ENCODE measurements at places on chromosomes 1 and 21.

- DNase-seq: no peak
These were observed 86.8 kb downstream of the CASZ1 start for GRCh38 chr1:10709646-10710045.

DNA sequence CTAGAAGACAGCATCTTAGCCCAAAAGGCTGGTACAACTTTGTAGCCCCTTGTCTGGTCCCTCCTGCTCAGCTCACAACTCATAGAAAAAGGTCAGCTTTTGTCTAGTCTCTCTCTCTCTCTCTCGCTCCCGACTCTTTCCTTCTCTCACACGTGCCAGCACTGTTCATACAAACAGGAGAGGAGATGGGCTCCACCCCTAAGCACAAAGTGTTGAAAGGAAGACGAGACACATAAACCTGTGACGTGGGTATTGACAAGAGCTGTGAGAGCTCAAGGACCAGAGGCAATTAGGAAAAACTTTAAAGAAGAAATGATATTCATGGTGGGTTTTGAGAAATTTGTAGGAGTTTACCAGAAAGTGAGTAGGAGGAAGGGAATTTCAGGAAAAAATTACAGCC lies 23.6 kb upstream of the KCNC4 start:
- DNase-seq: no peak

DNA sequence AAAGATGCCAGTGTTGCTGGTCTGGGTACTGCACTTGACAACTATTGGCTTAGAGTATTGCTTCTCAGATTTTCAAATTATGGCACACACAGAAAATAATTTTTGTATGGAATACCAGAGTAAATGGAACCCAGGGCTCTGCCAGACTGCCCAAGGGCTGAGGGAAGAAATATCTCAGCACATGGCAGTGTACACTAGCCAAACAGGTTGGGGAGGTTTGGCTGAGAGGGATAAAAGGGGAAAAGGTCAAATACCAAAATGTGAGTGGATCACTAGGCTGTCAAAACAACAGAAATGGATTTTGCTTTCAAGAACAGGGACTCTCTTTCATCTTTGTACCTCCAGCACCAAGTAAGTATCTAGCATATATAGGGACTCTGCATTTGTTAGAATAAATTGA lies 3.0 kb upstream of the RGS8 start:
- DNase-seq: no peak

GRCh38 chr1:234535763-234536515 lies 57.0 kb upstream of the TARBP1 start:
- DNase-seq: no peak

- DNase-seq: peak; percentile 51
These were observed 61.2 kb upstream of the MCOLN3 start for GRCh38 chr1:85109475-85109874.

DNA sequence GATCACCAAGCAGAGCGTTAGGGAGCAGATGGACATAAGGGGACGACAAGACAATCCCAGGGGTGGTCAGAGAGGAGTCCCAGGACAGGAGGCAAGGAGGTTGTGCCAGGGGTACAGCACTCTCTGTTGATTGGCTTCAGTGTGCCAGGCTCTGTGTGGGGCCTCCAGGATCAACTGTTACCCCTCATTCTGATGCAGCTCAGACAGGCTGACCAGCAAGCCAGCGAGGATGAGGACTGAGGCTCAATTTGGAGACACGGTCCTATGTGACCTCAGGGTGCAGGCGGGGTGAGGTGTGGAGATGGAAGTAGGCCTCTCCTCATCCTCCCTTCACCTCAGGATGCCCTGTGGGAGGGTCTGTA lies 4.0 kb downstream of the HYI start:
- no peak for DNase-seq

GRCh38 chr1:83545066-83545862 lies 453.7 kb downstream of the TTLL7 start:
- DNase-seq: no peak

GRCh38 chr1:90295534-90295933 lies 300.6 kb downstream of the ZNF326 start:
- no peak for DNase-seq

- no peak for DNase-seq
These were observed 56.0 kb upstream of the ADARB1 start for GRCh38 chr21:45018131-45019075.

DNA sequence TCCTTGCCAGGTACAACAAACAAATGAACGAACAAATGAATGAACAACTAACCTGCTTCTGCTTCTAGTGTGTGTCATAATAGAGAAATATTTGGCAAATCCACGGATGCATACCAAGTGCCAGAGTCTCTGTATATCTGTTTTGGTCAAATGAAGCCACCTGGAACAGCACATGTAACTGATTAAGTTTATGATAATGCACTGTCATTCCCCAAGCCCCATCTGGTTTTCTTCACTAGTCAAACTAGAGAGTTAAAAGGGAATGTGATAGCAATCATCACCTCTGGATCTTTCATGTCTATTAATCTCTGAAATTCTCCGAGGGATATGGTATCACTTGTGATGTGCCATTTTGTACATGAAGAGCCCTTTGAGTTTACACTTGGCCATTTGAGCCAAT lies 21.0 kb upstream of the SCAF4 start:
- DNase-seq: no peak

- peak; percentile 78 for DNase-seq
These were observed 43.2 kb downstream of the ELK4 start for GRCh38 chr1:205588636-205589035.

DNA sequence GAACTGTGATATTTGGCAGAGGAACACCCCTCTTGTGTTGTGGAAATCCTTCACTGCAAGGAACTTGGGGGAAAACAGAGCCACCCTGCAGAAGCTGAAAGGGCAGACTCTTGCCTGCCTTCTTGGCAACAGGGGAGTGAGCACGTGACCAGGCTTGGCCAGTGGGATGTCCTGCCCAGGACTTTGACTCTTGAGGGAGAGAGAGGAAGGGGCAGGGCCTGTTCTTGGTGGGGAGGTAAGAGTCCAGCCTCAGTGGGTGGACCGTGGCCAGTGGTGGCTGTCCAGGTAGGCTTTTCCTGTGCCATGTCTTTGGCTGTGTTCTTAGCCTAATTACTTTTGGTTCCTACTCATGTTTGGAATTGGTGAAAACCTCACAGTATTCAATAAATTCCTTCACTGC lies 8.6 kb upstream of the AK2 start:
- DNase-seq: no peak

GRCh38 chr1:92323473-92324453 lies 24.9 kb downstream of the RPAP2 start:
- no peak for DNase-seq

DNA sequence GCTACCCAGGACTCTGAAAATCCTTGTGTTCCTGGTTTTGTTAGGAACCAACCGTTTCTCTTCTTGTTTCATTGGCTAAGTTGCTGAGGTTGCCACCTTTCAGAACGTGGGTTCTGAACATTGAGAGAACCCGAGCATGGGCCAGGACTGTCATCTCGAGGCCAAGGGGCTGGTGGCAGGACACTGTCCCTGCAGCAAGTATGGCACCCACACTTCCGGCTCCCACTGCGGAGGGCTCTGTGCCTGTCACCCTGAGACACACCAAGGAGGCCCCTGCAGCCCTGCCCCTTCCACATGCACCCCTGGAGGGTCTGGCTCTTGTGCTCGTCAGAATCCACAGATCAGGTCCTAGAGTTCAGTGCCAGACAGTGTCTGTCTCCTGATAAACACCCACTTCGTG lies 39.1 kb upstream of the LRRC3 start:
- DNase-seq: peak; percentile 4

GRCh38 chr21:43189936-43190335 lies 21.1 kb downstream of the CRYAA start:
- DNase-seq: peak; percentile 1

- DNase-seq: no peak
These were observed 69.7 kb downstream of the RUNX1 start for GRCh38 chr21:34979383-34979782.

GRCh38 chr1:36657826-36658225 lies 175.1 kb upstream of the CSF3R start:
- DNase-seq: no peak

- DNase-seq: no peak
These were observed 117.7 kb upstream of the SGIP1 start for GRCh38 chr1:66416295-66416694.

DNA sequence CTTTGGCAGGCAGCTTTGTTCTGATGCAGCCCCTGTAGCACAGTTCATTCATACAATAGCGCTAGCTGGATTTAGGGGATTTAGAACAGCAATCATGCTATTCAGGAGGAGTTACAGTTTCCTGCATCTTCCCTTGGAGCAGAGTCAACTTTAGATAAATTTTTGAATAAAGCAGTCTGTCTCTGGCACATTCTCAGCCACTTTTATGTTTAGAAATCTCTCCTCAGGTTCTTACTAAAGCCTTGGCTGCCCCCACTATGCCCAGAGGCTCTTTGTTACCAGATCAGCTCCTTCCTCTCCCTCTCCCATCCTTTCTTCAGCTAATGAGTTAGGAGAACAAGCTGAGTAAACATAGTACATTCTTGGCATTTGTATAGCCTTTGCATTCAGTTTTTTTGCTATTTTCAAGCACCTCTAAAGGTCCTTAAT lies 17.0 kb upstream of the PIGC start:
- no peak for DNase-seq

DNA sequence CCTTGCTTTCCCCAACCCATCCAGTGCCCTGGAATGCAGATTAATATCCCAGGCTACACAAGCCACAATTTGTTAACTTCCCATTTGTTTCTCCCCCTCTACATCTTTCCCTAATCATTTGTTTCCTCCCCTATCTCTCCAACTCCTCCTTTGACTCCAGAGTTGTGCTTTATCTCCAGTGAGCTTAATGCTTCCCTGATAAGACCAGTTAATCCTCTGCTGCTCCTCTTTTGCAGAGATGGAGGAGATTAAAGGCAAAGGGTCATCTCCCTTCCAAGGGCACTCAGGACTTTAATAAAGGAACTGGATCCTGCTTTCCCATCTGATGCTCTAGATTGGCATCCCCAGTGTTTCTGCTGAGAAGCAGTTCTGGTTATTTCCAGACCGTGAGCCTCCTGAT lies 7.1 kb downstream of the FAM78B start:
- peak; percentile 51 for DNase-seq

DNA sequence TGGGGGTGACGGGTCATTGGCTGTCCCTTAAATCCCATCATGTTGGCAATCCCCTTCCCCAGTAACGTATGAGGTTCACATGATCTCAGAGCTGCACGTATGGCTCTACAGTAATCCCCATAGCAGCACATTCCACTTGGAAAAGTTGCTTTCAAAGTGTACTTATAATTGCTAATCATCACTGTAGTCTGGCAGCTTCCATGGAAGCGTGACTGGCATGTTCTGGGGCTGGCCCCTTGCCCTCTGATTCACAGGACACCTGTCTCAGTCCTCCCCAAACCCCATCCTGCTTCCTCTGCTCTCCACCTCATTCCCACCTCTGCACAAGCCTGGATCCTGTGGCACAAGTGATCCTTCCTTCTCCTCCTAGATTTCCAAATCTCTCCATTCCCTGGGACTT lies 102.2 kb downstream of the TSEN15 start:
- DNase-seq: no peak

DNA sequence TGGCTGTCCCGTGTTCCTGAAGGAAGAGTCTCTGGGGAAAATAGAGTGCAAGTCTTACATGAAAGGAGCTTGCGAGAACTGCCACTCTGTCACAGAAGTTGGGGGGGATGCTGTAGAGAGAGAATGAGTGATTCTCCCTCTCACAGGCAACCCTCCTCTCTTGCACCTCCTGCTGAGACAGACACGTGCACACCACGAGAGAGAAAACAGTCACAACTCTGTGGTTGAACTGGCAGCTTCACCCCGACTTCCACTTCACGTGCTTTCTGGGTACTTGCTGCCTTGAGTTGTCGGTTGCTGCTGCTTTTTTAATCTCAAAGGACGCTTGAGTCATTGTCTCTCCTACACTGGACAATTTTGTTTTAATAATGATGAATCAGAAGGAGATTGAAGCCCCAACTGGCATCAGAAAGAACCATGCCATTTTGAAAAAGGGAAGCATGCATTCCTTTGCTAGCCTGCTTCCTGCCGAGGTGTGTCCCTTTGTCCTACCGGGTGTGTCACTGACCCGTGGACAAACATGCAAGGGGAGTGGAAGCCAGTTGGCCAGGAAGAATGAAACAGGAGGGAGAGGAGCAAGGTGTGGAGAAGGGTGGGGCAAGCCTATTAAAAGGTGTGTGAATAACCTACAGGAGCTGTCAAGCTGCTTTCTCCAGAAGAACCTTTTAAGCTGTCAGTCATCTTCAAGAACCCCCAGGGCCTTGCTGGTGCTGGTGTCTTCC lies 164.2 kb downstream of the CACNA1E start:
- no peak for DNase-seq

DNA sequence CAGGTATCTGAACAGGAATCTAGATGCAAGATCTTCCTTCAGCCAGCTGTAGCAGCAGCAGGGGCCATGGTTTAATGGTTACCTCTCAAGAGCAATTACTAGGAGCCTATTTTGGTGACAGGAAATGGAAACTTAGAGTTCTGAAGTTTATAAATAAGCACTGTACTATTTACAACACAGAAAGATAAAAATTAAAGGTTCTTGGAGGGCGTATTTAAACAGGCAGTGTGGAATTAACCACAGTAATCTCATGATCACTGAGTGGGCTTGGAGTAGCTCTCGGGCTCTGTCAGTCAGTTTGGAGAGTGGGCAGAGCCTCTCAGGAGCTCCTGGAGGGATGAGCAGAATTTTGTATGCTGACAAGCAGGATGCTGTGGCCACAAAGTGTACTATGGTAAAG lies 10.2 kb upstream of the FCRL5 start:
- no peak for DNase-seq

DNA sequence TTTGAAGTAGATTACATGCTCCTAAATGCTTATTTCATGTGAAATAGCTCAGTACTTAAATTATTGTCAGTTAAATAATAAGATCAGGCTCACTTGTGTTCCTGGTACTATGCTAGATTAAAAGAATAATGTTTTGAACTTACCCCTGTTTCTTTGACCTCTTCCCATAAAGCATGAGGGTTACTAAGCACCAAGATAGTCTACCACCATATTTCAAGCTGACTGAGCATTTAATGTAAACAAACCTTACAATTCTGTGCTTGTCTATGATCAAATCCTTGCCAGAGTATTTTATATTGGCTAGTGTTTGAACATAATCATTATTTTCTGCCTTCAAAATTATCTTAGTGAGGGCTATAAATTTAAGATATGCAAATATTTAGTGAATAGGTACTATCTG lies 98.1 kb downstream of the LHX9 start:
- no peak for DNase-seq

DNA sequence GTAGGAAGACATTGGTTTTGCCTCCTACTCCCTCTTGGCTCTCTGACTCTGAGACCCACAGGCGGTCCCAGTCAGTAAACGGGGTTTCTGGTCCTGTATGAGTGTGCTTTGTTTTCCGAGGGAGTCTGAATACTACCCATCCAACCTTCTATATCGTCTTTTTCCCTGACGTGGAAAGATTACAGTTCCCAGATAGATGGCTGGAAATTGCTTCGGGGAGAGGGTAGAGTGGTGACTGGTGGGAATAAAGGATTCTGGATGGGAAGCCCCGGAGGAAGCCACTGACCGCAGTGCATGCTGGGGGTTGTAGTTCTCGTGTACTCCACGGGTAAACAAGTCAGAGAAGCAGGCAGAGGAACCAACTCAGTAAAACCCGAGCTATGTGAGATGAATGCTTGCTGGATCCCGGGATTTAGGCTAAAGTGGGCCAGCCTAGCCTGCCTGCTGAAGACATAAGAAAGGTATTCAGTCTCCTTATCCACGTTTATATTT lies 66.2 kb upstream of the IRF2BP2 start:
- DNase-seq: peak; percentile 97

Data from WERI-Rb-1 (cell line).